ENCODE measurements at places on chromosomes 5 and 9.

DNA sequence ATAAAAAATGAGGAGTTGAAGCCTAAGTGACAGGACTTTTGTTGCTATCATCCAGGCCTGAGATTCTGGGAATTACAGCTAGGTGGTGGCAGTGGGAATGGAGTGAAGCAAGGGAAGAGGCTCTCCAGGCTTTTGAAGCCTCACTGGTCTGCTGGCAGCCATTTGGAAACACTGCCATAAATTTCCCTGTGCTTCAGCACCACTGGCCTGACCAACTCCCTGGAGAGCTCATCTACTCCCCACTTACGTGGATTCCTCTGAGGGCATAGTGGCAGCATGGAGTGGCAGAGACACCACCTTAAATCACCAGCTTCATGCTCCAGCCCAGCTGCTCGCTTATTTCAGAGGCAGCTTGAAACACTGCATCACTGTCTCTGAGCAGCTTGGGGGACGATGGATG, 518.2 kb downstream of the TLR4 start:
- DNase-seq = no peak

DNA sequence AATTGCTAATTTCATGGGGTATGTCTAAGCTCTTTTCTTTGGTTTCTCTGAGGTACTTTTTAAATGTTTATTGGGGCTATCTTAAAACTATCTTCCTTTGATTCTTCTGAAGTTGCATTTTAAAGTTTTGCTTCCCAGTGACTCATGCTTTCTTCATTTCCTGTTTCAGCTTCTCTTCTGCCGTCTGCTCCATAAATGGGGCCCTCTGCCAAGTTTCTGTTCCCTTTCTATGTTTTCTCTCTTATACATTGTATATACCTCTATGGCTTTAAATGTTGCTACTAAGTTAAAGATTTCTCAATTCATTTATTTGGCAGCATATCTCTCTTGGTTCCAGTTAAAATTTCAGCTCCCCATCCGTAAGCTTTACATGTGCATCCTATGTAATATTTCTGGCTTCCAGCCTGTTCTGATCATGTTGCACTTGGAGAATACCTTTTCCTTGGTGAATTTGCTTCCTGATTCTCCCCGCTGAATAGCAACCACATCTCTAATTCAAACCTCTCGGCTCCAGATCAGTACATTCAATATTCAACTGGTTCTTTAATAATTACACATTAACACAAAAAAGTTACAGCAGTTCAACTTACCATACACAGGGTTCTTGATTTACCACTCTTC, 125.3 kb downstream of the ST8SIA4 start:
- no peak for DNase-seq

DNA sequence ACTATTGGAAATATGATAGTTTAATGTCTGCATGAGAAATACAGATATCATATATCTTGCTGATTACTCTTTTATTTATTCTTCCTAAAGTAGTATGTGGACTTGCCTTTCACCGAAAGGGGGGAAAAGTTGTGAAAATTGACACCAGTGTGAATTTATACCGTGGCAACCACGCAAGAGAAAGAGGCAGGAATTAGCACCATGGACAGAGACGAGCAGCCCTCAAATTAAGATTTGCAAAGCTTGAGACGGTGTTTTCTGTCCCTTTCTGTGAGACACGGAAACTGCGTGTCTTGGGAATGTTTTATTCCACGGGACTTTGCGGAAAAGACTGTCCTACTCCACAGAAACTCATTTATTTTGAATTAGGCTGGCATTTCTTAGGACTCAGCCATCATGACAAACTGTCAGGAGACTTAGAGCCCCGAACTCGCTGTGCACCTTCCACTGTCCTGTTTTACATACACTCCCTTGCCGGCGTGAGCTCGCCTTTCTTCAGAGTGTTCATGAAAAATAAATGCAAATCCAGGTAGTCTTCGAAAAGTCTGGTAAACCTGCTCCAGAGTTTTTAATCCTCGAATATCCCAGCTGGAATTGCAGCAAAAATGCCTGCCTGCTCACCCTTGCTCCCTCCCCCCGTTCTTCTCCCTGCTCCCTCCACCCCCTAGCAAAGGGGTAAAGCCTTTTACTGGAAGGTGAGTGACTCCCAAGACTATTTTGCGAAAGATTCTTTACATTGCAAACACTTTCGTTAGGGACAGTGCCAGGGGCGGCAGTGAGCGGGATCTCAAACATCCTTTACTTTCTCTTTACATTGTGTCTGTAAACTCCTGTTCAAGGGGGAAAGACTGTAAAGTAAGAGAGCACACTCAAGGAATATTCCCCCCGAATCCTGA, 3.8 kb upstream of the ELAVL2 start:
- no peak for DNase-seq

DNA sequence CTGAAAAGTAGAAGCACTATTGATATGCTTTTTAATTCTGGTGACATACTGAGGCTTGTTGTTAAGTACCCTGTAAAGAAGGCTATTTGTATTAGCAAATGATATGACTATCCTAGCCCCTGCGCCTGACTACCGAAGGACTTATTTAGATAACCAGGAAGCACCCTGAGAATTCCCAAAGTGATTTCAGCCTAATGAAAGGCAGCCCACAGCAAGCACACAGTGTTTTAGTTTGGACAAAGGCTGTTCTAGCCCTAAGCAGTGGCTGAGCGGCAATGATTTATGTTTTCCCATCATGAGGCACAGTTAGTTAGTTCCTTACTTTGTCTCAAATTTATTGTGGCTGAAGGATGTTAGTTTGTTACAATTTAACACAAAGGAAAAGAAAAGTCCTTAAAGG, 235.3 kb downstream of the KCTD16 start:
- no peak for DNase-seq

DNA sequence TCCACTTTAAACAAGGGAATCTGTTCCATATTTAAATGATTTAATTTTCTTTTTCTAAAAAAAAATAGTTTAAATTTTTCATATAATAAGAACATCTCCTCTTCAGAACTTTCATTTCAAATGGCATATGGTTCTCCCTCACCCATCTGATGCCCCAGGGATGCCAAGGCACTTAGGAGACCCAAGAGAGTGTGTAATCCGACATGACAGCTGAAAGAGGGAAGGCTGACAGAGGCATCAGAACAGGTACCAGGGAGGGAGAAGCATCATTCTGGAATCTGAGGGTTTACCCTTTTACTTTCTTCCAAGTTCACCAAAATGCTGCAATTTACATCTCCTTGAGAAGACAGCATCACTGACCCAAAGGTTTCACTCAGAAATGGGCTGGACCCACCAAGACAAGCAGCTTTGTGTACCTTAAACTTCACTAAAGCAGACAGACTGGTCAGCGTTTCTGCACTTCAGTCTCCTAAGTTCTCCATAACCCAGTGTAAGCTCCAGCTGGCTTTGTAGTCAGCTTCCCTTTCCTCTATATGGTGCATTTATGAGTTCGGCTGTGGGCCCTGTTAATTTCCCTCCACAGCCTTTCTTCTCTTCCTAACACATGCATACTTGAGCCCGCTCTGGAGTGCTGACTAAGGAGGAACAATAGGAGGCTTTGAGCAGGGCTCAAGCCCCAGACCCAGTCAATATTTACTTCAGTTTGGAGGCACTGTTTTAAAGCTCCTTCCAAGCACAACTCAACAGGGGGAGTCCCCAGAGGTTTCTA, 17.7 kb downstream of the EFNA5 start:
- no peak for DNase-seq

- no peak for DNase-seq
Observed at GRCh38 chr9:35470340-35470739, 19.6 kb upstream of the RUSC2 start.

GRCh38 chr5:177111720-177112394, 21.7 kb upstream of the NSD1 start:
- peak; percentile 75 for DNase-seq

DNA sequence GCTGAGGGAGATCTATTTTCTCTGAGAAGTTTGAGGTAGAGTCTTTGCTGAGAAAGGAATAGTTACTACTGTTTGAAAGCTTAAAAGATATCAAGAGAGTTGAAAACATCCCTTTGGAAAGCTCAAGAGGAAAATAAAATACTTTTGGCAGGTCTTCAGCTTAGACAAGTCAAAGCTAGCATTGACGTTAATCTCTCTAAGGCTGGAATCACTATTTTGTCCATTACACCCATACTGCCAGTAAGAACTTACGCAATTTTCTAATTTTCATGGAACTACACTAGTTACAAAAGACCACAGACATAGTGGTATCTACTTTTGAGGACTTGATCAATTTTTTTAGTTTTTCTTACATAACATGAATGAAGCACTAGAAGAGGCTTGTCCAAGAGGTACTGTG, 494.9 kb downstream of the PSAT1 start:
- DNase-seq = no peak

DNA sequence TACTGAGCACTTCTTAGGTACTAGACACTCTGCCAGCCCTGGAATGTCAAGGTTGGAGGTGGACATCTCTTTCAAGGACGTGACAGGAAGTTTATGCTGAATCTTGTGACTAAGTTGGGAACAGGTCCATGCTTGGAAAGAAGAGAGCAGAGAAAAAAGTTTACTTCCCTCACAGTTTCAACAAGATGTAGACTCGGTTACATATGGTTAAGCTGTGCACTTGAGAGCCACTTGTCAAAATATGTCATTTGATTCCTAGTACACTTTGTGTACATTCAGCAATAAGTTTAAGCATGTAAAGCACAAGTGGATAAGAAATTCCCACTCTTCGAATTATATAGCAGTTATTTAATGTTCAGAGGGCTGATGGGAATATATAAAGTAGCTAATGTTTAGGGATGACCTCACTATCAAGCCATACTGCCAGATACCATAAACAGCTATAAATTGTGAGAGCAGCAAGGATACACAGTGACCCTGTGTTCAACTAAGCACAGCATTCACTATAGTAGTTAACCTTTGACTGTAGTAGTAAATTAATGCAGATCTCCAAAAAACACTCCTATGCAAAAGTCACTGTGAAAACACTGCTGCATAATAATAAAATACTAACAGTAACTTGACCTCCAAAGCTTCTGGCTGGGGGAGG, 1944.6 kb upstream of the WWC1 start:
- DNase-seq = no peak

- DNase-seq = no peak
Observed at GRCh38 chr9:81335879-81336421, 353.4 kb downstream of the TLE1 start.

DNA sequence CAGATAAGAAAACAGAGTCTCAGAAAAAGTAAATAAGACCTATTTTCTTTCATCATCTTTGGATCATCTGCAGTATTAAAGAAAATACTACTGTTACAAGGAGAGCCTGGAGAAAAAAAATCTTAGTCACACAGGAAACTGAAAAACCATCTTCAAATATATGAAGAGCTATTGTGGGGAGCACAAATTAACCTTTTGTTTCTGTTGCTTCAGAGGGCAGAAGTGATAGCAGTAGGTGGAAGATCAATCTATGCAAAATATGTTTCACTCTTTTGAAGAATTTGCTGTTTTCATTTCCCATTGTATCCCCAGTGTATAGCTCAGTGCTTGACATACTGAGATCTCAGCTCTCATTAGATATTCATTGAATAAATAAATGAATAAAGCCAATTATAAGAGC, 13.1 kb upstream of the CEMIP2 start:
- DNase-seq = no peak

DNA sequence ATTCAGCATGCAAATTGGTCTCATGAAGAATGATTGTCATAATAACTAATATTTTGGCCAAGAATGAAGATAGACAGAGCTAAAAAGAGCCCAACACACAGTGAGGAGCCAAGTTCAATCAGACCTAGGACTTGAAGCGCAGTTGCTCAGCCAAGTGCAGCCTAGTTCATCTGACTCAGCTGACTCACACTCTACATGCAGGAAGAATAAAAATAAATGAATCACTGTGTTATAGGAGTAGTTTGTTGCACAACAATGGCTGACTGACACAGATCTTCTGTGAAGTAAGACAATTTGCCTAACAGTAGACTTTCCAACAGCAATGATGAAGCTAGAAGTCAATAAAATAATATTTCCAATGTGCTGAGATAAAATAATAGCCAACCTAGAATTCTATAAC, 261.5 kb downstream of the CEMIP2 start:
- no peak for DNase-seq

- no peak for DNase-seq
Observed at GRCh38 chr5:159463590-159464321, 133.5 kb upstream of the IL12B start.

All from left ventricle myocardium superior (tissue), 1 donor.